ENCODE measurements at places on chromosomes 1 and 21.
A peak's percentile ranks its signal among the peaks of the same experiment; 100 is the strongest.

DNA sequence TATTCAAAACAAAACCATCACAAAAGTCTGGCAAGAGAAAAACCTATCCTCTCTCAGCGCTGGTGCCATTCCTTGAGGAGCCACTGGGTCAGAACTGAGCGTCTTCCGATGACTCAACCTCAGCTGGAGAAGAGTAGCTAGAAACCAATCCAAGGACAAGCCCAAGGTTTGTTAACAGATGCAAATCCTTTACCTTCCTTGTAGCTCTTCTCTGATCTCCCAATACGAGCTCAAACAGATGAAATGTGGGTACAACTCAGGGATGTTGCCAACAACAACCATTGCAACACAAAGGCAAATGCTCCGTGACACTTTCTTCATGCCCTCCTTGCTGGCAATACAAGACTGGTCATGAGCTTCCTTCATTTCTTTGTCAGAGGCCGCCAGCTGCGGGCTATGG is 337.1 kb downstream of the SIPA1L2 start:
- no peaks in the 10 kb centered on the region for H3K27me3 ChIP-seq
- no peaks in the 10 kb centered on the region for H3K36me3 ChIP-seq
- H3K4me3 ChIP-seq: no peak overlapping the region
- H3K27ac ChIP-seq: no peak overlapping the region
- no peak for DNase-seq
- H3K4me1 ChIP-seq: no peaks in the 10 kb centered on the region

DNA sequence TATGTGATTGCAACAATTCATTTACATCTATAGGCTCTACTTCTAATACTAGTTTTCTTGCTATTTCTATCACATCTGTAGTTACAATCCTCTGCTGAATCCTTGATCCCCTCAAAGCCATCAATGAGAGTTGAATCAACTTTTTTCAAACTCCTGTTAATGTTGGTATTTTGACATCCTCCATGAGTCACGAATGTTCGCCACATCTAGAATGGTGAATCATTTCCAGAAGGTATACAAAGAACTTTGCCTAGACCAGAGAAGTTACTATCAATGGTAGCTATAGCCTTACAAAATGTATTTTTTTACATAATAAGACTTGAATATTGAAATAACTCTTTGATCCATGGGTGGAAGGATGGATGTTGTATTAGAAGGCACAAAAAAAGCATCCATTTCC is 110.0 kb downstream of the AMY1C start:
- no peaks in the 10 kb centered on the region for H3K27me3 ChIP-seq
- DNase-seq: no peak
- H3K27ac ChIP-seq: no peak overlapping the region
- H3K36me3 ChIP-seq: no peaks in the 10 kb centered on the region
- H3K4me1 ChIP-seq: no peaks in the 10 kb centered on the region
- H3K4me3 ChIP-seq: no peak overlapping the region

- no peak overlapping the region for H3K4me3 ChIP-seq
- no peak overlapping the region for H3K27ac ChIP-seq
- H3K36me3 ChIP-seq: no peaks in the 10 kb centered on the region
- DNase-seq: no peak
- no peaks in the 10 kb centered on the region for H3K27me3 ChIP-seq
- no peaks in the 10 kb centered on the region for H3K4me1 ChIP-seq
These were observed 21.9 kb downstream of the FAM20B start for GRCh38 chr1:179047636-179047997.

GRCh38 chr1:206048582-206048981 is 4.4 kb upstream of the RHEX start:
- peaks cover 76% of the 10 kb centered on the region for H3K4me1 ChIP-seq
- H3K27me3 ChIP-seq: no peaks in the 10 kb centered on the region
- no peak for DNase-seq
- H3K4me3 ChIP-seq: no peak overlapping the region

- no peaks in the 10 kb centered on the region for H3K27me3 ChIP-seq
- H3K4me1 ChIP-seq: no peaks in the 10 kb centered on the region
- DNase-seq: no peak
- no peaks in the 10 kb centered on the region for H3K36me3 ChIP-seq
- no peak overlapping the region for H3K27ac ChIP-seq
These were observed 494.2 kb downstream of the NEGR1 start for GRCh38 chr1:71788113-71788512.

DNA sequence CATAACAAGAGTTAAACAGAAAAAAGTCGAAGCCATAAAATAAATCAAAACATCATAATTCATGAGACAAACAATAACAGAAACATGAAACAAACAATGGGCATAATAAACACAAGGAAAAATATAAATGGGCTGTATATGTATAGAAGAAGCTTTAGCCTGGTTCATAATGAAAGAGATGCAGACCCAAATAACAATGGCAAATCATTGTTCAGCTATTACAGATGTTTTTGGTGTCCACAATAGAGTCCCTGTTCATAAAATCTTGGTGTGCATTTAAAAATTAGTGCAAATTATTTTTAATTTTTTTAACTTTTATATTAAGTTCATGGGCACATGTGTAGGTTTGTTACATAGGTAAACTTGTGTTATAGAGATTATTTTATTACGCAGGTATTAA is 1185.9 kb upstream of the B3GALT2 start:
- no peaks in the 10 kb centered on the region for H3K27me3 ChIP-seq
- no peak for DNase-seq
- H3K36me3 ChIP-seq: no peaks in the 10 kb centered on the region
- no peak overlapping the region for H3K4me3 ChIP-seq

DNA sequence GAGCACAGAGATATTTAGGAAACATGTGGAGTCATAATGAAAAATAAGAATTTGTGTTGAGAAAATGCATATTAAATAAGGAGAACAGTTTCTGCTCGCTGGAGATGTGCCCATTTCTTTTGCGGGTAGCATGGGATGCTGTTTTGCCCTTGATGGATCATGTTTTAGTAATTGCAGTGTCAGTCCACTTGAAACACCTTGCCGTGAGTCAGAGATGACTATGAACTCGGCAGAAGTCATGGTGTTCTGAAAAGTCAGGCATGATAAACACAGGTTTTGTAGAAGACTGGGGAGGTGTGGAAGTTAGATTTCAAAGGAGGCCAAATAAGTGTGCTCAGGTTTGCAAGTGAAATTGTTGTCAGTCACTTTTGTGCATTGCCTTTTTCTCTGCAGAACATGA is 315.0 kb upstream of the LRRC7 start:
- DNase-seq: no peak
- no peaks in the 10 kb centered on the region for H3K27me3 ChIP-seq
- no peak overlapping the region for H3K27ac ChIP-seq

DNA sequence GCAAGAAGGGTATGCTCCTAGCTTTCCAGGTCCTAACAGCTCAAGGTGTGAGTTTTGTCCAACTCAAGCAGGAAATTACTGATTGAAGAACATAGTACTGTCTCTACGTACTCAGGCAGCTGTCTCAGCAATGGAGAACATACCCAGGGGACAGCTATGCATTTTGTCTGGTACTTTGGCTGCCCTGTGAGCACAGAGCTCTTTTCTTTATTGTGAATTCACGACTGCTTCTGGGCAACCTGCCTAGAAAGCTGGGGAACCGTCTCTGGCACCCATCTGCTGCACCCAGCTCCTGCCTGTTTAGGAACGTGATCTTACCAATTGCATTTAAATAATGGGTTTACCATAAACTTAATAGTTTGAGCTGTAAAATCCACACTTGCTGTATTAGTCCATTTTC is 258.1 kb downstream of the HHAT start:
- no peaks in the 10 kb centered on the region for H3K4me1 ChIP-seq
- no peak overlapping the region for H3K4me3 ChIP-seq
- H3K27ac ChIP-seq: no peak overlapping the region
- H3K27me3 ChIP-seq: no peaks in the 10 kb centered on the region
- no peaks in the 10 kb centered on the region for H3K36me3 ChIP-seq

DNA sequence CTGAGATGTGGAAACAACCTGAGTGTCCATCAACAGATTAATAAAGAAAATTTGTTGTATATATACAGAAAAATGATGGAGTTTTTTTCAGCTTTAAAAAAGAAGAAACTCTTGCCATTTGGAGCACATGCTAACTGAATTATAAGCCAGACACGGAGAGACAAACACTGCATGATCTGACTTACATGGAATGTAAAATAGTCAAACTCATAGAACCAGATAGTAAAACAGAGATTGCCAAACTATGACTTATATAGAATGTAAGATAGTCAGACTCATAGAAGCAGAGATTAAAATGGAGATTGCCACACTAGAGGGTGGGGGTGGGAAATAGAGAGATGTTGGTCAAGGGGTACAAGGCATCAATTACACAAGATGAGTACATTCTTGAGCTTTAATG is 1786.6 kb downstream of the PLA2G4A start:
- no peaks in the 10 kb centered on the region for H3K36me3 ChIP-seq
- no peaks in the 10 kb centered on the region for H3K27me3 ChIP-seq
- DNase-seq: no peak

DNA sequence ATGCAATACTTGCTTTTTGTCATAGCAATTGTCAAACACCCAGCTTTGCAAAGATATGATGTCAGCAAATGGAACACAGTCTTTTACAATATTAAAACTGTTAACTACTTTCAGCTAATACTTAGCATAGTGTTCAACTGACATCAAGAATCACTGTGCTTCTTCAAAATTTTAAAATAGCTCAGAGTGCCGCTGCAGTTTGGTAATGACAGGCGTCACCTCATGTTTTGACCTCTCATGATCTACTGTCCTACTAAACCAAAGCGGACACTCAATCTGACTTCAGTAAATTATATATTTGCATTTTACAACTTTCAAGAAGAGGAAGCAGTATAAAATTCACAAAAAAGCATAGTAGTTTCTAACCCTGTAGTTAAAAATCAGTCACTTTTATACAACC is 2.0 kb downstream of the FMO1 start:
- H3K27ac ChIP-seq: no peak overlapping the region
- H3K4me3 ChIP-seq: no peak overlapping the region
- no peaks in the 10 kb centered on the region for H3K36me3 ChIP-seq
- H3K4me1 ChIP-seq: peaks cover 25% of the 10 kb centered on the region
- DNase-seq: no peak

DNA sequence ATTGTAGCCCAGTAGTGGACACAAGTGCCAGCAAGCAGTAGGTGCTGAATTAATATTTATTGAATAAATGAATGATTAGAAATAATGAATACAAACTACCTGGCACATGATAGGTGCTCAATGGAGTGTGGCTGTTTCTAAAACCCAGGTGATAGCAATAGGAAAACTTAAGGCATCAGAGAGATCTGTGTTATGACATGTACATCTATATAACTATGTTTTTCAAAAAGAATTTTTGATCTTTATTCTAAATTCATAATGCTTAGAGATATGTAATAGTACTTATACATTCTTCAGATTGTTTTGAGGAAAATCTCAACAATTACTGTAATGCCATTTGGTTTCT is 5.0 kb downstream of the GADD45A start:
- H3K4me1 ChIP-seq: peaks cover 5% of the 10 kb centered on the region
- no peaks in the 10 kb centered on the region for H3K27me3 ChIP-seq
- H3K27ac ChIP-seq: no peak overlapping the region
- no peaks in the 10 kb centered on the region for H3K36me3 ChIP-seq
- DNase-seq: no peak

DNA sequence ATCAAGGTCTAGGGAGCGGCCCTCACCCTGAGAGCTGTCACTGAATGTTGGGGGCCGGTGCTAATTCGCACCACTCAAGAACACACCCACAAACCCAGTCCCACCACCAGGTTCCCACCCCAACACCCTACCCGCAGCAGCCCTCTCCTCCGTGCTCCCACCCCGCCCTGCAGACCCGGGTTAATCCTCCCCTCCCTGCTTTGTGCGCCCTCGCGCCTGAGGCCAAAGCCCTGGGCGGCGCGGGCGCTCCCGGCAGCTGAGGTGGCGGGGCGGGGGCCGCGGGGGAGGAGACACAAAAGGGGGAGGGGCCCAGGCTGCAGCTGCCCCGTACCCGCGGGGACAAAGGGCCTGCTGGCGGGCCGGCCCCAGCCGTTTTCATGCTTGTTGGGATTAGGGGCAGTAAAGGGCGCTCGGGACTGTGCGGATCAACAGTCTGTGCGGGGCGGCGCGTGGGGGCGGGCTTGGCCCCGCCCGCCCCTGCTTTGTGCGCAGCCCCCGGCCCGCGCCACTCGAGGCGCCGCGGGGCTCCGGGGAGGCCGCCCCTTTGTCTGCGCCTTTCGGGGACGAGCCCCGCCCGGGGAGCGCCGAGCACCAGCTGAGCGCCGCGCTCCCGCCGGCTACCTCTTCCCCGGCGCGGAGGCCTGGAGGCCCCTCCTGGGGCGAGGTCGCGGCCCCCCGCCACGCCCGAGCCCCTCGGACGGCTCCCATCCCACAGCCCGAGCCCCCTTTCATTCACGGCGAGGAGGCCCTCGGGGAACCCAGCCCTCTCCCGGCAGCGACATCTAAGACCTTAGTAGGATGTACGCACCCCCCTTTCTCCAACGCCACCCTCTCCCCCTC is 10.9 kb downstream of the C1orf216 start:
- no peaks in the 10 kb centered on the region for H3K27me3 ChIP-seq
- DNase-seq: peak; percentile 27

DNA sequence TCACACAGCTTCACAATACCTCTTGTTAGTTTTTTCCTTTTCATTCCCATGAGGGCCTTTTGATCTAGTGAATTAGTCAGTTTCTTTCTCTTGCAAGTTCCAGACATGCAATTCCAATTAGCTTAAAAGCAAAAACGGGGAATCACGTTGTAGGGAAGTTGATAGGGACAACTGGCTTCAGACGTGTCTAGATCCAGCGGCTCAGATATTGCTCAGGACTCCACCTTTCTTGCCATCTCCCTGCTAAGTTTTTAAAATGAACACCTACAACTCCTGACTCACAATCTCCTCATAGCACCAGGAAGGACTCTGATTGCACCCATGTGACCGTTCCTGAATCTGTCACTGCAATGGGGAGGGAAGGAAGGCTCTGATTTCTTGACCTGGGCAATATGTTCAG is 63.8 kb upstream of the ARHGAP29 start:
- no peak overlapping the region for H3K4me3 ChIP-seq
- H3K36me3 ChIP-seq: no peaks in the 10 kb centered on the region
- no peaks in the 10 kb centered on the region for H3K4me1 ChIP-seq
- H3K27ac ChIP-seq: no peak overlapping the region

DNA sequence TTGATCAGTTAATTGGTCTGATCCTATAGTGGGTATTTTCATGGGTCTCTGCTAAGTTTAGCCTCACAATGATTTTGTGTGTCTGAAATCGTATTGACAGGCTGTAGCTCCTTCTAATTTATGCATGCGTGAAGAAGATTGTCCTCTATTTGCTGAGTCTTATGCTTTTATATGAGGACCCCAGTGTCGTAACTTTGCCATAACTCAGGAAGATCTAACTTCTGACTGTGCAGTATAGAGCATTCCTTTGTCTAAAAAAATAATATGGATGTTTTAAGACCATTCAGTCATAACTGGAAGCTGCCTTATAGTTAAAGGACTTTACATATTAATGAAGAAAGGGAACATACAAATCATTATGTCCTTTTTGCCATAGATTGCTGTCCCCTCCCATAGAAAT is 73.3 kb downstream of the CAMTA1 start:
- no peaks in the 10 kb centered on the region for H3K27me3 ChIP-seq
- no peaks in the 10 kb centered on the region for H3K36me3 ChIP-seq
- no peak overlapping the region for H3K4me3 ChIP-seq
- no peaks in the 10 kb centered on the region for H3K4me1 ChIP-seq
- no peak overlapping the region for H3K27ac ChIP-seq

GRCh38 chr21:40636026-40636425 is 210.9 kb downstream of the DSCAM start:
- no peak for DNase-seq
- no peaks in the 10 kb centered on the region for H3K27me3 ChIP-seq
- H3K27ac ChIP-seq: no peak overlapping the region
- no peak overlapping the region for H3K4me3 ChIP-seq
- H3K4me1 ChIP-seq: no peaks in the 10 kb centered on the region

All from MM.1S (cell line).